SK-N-SH (cell line): ENCODE measurements at places on chromosomes 7 and 10.

DNA sequence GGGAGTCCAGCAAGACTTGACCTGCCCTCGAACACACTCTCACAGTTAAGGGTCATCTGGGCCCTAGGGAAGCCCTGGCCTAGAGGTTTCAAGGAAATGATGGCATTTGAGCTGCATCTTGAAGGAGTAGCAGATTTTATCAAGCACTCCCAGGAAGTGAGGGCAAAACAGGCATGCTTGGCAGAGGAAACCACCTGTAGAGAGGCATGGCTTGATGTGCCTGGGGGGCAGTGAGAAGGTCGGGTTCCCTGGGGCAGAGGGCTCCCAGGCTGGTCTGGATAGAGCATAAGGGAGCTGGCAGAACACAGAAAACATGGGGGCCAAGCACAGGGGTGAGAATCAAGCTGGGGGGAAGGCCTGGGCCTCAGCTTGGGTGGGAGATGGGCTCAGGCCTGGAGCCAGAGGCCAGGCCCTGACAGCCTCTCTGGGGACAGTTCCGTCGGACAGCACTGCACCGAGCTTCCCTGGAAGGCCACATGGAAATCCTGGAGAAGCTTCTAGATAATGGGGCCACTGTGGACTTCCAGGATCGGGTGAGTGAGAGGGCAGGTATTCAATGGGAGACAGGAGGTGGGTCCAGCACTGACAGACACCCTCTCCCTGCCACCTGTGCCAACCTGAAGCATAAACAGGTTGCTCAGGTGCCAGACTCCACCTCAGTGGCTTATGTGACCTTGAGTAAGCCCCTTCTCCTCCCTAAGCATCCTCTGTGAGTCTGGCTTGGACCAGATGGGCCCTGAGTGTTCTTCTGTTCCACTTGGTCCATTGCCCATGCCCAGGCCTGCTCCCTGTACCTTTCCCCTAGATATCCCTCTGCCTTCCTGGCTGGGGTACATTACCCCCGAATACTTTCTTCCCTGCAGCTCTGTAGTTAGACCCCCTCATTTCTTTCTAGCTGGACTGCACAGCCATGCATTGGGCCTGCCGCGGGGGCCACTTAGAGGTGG, 3.5 kb upstream of the HOGA1 start:
- DNase-seq: peak; percentile 12

DNA sequence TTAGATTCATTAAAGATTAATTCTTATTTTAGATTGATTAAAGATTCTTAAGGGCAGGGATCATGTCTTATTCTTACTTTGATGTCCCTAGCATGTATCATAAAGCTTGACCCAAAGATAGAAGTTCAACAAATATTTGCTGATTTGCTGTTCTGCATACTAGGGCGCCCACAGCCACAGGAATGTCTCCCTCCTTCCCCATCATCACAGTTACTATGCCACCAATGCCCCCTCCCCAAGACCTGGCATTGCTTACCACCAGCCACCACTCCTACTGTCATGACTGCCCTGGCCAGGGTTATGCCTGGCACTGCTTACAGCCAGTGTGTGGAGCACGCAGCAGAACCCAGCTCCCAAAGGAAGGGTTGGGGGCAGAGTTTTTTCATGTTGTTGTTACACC, 86.7 kb upstream of the AGK start:
- DNase-seq: no peak

DNA sequence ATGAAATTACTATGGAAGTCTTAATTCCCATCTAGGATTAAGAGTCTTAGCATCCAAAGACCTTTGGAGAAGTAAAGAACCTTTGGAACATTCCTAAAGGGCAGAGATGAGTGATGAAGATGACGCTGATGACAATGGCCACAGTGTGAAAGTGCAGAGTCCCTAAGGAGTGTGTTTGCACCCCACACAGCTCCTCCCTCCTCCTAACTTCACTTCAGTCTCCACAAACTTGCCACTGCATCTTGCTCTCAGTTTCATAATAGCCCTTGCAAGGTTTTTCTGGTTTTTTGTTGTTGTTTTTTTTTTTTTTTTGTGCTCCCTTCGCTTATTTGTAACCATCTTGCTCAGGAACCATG, 117.5 kb upstream of the ANLN start:
- no peak for DNase-seq

GRCh38 chr10:132946806-132947546, 4.6 kb upstream of the CFAP46 start:
- no peak for DNase-seq

DNA sequence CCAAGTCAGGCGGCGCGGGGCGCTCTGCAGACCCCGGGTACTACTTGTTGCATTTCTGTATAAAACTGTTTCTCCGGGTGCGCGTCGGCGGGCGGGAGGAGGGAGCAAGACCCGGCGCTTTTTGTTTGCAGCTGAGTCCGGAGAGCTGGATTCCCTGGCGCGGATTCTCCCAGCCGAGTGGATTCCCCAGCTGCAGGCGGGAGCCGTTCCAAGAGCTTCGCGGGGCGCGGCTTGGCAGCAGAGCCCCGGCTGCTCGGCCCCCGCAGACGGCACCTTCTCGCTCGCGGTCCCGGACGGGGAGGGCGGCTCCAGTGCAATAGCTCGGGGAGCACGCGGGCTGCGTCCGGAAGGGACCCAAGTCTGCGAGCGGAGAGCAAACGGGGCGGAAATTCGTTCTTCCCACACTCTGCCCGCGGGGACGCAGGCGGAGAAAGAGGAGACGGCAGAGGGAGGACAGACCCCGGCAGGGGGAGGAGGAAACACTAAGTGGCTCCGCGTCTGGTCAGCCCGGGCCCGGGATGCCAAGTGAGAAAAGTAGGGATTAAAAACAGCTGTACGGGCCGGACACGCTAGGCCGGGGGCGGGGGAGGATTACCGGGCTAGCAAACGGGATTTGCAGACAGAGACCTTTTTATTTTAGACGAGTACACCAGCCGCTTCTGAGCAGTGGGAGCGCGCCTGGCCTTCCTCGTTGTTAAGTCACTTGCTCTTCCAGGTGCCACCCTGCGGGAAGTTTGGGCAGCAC, at the start of gene TRIL:
Gene TRIL, minus strand, starts transcription at position 96 of the 745 bp plus-strand sequence. CDS start 284 bp downstream, outside the sequence.
- DNase-seq: peak; percentile 91

GRCh38 chr7:67518580-67518979, 521.9 kb downstream of the TYW1 start:
- DNase-seq: no peak

DNA sequence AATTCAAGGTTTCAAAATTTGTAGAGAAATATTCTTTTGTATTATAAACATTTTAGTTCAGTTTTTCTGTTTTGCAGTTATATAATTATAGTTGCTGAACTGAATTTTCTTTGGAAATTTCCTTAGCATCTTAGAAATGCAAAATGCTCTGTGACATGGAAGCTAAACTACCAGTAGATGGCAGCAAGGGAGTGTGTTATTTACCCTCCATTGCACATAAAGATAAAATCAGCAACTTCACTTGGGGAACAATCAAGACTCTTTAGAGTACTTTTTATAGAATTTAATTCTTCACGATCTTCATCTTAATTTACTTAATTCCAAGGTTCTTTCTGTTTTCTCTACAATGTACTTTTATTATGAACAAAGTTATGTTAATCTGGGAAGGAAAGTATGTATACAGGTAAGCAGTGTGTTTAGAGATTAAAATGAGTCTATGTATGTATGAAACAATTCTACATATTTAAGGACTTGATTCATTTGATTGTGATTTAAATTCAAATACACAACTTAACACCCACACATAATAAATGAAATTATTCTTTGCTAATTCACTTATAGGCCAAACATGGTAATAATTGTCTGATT, 404.2 kb downstream of the THSD7A start:
- DNase-seq: peak; percentile 76

DNA sequence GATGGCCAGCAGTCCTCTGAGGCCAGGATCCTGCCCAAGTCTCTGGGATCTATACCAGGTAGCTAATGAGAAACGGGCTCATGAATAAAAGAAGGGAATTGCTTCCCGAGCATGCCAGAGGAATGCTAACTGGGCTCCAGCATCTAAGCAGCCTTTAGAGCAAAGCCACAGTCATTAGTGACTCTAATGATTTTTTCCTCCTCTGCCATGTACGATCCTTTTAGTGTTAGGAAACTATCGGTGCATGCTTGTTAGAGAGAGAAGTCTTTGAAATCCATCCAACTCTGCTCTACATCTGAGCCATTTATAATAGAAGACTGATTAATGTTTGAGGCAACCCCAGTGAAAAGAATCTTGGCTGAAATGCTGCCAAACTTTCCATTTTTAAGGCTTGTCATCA, 124.9 kb upstream of the TCERG1L start:
- DNase-seq: no peak

DNA sequence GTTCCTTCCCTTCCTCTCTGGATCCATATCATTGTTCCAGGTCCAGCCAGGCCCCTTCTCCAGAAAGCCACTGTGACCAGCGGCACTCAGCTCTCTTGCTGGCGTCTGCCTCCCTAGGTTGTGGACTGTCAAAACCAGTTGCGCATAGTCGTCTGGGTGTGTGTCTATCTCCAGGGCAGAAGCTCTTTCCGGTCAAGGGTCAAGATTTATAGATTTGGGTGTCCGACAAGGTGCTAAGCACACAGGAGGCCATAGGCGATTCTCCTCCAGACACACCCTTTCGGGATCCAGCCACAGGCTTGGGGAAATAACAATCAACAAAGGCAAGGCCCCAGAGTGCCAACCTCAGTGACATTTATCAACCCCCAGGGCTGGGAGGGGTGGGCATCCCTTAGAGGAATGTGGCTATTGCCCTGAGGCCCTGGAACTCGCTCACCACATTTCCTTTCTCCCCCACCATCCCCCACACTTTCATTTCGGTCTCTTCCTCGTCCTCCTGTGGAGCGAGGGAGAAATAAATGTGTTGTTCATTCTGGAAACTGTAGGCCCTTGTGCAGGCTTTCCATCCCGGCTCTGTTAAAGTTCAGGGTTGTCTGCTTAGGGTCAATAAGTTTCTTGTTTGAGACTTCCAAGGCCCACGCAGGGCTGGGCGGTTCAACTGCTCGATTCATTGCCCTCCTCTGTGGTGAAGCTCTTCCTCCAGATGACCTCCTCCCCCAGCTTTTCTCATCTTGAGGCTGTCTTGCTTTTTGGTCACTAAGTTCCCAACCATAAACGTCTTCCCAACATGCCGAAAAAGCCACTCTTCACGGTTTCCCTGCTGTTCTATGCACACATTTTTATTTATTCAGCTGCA, 57.9 kb downstream of the AFAP1L2 start:
- no peak for DNase-seq

DNA sequence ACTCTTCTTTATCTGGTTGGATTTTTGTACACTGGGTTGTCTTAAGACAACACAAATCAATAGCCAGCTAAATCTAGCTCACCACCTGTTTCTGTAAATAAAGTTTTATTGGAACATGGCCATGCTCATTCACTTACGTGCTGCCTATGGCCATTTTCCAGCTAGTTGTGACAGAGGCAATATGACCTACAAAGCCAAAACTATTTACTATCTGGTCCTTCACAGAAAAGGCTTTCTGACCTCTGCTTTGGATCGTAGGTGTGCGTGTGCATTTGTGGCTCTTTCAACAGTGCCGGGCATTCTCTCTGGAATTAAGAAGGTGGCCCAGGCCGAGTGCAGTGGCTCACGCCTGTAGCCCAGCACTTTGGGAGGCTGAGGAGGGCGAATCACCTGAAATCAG, 45.5 kb downstream of the NRAP start:
- DNase-seq: no peak

- DNase-seq: no peak
These were observed 6.3 kb upstream of the PILRB start for GRCh38 chr7:100351657-100352058.

GRCh38 chr7:756928-757560, 30.0 kb upstream of the PRKAR1B start:
- DNase-seq: no peak

- DNase-seq: peak; percentile 82
These were observed 345 bp downstream of the COBL start for GRCh38 chr7:51316262-51316665.

DNA sequence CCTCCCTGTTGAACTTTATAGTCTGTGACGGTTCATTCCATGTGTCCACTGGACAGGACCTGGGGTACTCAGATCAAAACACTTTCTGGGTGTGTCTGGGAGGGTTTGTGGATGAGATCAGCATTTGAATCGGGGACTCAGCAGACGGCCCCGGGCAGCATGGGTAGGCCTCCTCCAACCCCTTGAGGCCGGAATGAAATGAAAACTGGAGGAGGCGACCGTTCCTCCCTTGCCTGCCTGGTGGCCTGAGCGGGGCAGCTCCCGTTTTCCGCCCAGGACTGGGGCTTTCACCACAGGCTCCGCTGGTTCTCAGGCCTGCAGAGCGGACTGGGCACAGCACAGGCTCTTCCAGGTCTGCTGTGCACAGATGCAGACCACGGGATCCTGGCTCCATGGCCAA, 247.7 kb downstream of the MAD1L1 start:
- DNase-seq: no peak

DNA sequence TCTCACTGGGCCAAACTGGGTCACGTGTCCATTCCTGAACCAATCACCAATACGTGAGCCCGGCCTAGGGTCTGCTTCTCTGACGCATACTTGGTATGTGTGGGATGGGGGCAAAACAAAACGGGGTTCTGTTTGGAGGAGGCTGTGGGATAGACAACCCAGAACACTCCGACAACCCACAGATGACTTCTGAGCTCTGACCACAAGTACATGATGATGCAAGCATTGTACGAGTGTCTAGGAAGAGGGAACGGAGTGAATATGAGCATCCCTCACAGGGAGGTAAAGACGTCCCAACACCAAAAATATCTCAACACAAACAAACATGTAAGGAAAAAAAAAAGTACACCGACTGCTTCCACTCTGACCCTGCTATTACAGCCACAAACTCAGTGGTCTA, 5.6 kb downstream of the DAGLB start:
- no peak for DNase-seq

DNA sequence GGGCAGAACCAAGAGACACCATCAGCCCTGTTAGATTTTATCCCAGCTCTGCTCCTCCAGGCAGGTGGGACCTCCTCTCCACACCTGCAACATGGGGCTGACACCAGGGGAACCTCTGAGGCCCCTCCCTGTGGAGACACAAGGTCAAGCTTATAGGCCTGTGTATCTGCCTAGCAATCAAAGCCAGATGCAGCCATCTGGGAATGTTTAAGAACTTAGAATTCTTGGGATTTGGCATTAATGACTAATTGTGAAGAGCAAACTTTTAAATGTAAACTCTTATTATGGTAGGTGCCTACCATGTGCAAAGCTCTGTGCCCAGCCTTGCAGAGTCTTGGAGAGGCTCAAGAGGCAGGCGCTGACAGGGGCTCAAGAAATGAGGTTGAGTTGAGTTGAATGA, 52.1 kb downstream of the TBATA start:
- no peak for DNase-seq

GRCh38 chr7:104983076-104983577, 30.9 kb upstream of the KMT2E start:
- DNase-seq: no peak

- DNase-seq: no peak
These were observed 93.8 kb downstream of the CPXM2 start for GRCh38 chr10:123797813-123798212.

- no peak for DNase-seq
These were observed 23.1 kb downstream of the WASL start for GRCh38 chr7:123725586-123726171.

DNA sequence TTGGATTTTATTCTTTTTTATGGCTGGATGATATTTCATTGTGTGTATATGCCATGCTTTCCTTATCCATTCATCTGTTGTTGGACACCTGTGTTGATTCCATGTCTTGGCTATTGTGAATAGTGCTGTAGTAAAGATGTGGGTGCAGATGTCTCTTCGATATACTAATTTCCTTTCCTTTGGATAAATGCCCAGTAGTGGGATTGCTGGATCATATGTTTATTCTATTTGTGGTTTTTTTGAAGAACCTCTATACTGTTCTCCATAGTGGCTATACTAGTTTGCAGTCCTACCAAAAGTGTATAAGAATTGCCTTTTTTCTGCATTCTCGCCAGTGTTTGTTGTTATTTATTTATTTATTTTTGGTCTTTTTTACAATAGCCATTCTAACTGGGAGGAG, 159.8 kb downstream of the WNT2 start:
- DNase-seq: no peak
